ENCODE measurements at places on chromosomes 3 and 15.

DNA sequence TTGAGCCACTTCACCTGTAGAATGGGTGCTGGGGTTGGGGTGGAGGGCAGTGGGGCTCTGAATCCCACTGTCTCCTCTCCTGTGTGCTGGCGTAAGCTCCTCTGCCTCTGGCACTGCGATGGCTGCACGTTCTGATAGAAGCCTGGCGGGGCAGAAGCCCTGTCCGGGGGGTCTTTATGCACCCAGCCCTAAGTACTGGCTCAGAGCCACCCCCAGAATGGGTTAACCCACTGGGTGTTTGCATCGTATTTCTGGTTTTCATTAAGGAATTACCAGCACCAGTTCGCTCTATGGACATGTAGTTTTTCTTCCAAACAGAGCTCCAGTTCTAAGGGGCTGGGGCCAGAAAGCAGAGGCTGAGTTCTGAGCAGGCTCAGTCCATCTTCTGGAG is 37.7 kb upstream of the CDCP1 start:
- no peak for DNase-seq

- no peak for DNase-seq
Measured at GRCh38 chr3:104291437-104291851, 1075.3 kb upstream of the ALCAM start.

DNA sequence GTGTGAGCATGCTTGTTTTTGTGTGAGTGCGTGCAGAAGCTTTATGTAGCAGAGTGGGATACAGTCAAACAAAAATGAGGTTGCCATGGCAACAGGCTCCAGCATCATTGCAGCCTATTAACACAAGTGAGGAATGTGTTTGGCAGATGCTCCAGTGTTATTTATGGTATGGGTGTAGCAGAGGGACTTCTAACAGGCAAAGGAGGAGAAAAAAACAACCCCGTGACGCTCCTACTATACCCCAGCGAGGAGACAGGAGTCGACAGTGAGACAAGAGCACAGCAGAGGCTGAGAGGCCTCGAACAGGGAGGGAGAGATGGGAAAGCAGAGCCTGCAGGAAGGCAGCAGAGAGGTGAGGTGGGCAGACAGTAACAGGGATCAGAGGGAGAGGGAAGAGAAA is 4.9 kb downstream of the ADCY5 start:
- DNase-seq = no peak

DNA sequence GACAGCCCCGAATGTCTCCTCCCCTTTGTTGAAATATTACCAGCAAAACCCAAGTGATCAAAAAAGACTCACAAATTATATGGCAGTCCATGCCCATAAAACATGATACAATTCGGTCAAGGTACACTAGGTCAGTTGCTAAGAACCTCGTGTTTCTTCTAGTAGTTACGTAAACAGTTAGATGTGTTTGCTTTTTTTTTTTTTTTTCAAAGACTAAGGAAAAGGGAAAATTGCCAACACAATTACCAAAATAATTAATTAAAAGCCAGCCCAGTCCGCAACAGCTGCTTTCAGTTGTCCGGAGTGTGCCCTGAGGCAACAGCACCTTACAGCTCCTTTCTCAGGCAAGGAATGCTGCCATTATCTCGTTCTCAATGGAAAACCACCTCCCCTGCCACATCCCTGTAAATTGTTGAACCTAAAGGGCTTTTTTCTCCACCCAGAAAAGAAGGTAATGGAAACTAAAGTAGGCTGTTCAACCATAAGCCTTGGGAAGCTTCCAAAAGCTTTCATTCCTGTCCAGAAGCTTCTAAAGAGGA is 129.2 kb upstream of the TSC22D2 start:
- DNase-seq = no peak

Data from iPS DF 19.7 (cell line).